Hematopoietic multipotent progenitor cell treated with erythropoietin and hydrocortisone succinate and interleukin-3 and kit ligand, for 8 days (in vitro differentiated cells): ENCODE measurements at places on chromosomes 7 and 10.
A peak's percentile ranks its signal among the peaks of the same experiment; 100 is the strongest.

GRCh38 chr7:41918597-41918996 lies 215.7 kb upstream of the INHBA start:
- no peak for DNase-seq

- DNase-seq = no peak
Observed at GRCh38 chr7:28697913-28698563, 260.1 kb downstream of the TRIL start.

DNA sequence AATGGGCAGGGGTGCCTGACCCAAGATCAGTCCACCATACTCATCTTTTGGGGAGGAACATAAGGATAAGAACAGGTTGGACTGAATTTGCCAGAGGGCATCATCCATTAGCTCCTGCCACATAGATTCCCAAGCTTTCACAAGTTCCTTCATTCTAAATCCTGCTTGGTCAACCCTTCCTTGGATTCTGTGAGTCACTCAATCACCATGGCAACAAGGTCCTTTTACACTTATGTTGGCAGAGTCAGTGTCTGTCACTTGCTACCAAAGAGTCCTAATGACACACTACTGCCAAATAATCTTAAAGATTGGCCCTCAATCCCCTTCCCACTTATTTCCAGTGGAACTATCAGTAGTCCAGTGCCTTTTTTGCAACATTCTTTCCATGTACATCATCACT lies 5.0 kb upstream of the LGI1 start:
- DNase-seq = no peak

GRCh38 chr7:70707823-70708243 lies 424.1 kb upstream of the GALNT17 start:
- DNase-seq = no peak

GRCh38 chr7:17071866-17072265 lies 190.1 kb upstream of the AGR3 start:
- DNase-seq = no peak

DNA sequence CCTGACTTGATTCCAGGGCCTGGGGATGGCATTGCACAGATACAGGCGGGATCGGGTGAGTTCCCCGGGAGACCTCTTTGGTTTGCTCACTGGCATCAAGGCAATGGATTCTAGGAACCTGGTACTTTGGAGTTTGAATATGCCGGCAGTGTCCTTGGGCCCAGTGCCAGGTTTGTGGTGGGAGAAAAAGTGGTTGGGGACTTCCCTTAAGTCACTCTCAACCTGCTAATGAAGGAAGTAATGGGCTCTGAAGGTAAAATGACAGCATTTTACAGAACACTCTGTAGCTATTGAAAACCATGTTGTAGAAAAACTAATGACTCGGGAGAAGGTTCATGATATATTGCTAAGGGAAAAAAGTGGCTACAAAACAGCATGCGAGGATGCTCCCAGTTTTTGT lies 129.9 kb downstream of the CFAP58 start:
- no peak for DNase-seq

GRCh38 chr10:43998021-43998809 lies 349.5 kb upstream of the ZNF32 start:
- DNase-seq = no peak

- no peak for DNase-seq
Observed at GRCh38 chr7:150716368-150716767, at the start of gene GIMAP1. TSS of gene GIMAP1 (plus strand) at chr7:150716613. CDS start at chr7:150719048, 2,435 bp downstream.

- no peak for DNase-seq
Observed at GRCh38 chr7:44811093-44811492, 14.6 kb downstream of the PPIA start.

DNA sequence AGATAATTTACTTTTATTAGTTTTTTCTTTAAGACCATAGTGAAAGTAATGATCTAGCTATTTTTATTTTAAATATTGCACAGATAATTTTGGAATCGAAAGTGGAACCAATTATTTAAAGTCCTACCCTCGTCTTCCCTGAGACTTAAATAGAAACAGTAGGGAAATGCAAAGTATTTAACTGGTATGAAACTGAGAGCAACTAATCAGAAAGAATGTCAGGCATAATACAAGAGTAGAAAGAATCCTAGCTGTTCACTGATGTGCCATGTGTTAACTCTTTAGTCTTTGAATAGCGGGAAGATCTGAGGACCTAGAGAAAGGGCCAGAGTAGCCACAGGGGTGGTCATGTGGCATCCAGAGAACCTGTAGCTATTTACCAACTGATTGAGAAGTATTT lies 630.0 kb downstream of the NRG3 start:
- DNase-seq = no peak

GRCh38 chr10:85995791-85996190 lies 370.8 kb downstream of the GRID1 start:
- peak; percentile 38 for DNase-seq

- DNase-seq = no peak
Observed at GRCh38 chr7:7652798-7653540, 12.4 kb downstream of the UMAD1 start.

- DNase-seq = peak; percentile 33
Observed at GRCh38 chr10:55163388-55163979, 362.5 kb upstream of the PCDH15 start.

DNA sequence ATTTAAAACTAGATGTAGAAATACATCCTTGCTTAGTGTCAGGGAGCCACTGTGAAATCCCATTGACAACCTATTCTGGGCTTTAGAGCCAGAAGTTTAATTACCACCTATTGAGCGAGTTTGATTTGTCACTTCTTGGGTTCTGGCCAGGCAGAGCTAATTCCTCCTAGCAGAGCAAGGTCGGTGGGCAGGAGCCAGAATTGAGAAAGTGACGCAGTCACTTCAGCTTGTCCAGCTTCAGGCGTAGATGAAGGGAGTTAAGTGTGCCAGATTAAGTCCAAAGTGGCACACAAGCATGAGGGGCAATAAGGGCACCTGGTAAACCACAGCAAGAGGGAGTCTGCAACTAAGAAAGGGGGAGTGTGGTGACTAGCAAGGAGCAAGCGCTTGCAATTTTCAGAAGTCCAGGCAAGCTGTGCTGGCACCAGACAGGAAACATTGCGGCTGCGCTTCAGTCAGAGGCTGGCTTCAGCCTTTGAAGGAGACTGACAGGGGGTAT lies 119.4 kb downstream of the ST7 start:
- DNase-seq = no peak

DNA sequence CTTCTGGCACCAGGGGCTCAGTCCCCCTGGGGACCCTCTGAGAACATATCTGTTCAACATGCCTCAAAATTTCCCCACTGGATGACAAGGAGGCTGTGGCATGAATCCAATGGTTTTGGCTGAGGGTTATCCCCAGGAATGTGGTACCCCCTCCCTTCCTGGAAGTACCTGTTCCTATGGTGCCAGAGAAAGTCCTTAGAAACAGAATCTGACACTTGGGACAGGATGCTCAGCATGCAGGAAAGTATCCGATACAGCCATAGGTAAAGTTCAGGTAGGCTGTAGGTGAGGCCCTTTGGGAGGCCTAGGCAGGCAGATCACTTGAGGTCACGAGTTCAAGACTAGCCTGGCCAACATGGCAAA lies 42.7 kb upstream of the A1CF start:
- DNase-seq = no peak

GRCh38 chr7:158310924-158311666 lies 276.5 kb downstream of the PTPRN2 start:
- DNase-seq = no peak

DNA sequence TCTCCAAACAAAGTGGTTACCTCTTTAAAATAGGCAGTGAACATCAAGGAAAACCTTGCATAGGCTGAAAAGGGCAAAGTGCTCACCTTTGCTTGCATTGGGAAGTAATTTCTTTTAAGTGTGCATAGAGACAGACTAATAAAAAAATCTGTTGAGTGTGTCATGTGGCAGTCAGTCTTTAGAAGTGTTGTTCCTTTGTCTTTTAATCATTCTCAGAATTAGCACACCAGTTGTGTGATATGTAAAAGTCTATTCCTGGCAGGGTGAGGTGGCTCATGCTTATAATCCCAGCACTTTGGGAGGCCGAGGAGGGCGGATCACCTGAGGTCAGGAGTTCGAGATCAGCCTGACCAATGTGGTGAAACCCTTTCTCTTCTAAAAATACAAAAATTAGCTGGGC lies 117.0 kb downstream of the INSYN2A start:
- no peak for DNase-seq

GRCh38 chr10:101569622-101570427 lies 18.2 kb downstream of the POLL start:
- peak; percentile 77 for DNase-seq

- DNase-seq = no peak
Observed at GRCh38 chr10:110395350-110396283, 90.9 kb upstream of the SMNDC1 start.
